Fibroblast of skin of right biceps (primary cell): ENCODE measurements at places on chromosomes 1 and 21.

DNA sequence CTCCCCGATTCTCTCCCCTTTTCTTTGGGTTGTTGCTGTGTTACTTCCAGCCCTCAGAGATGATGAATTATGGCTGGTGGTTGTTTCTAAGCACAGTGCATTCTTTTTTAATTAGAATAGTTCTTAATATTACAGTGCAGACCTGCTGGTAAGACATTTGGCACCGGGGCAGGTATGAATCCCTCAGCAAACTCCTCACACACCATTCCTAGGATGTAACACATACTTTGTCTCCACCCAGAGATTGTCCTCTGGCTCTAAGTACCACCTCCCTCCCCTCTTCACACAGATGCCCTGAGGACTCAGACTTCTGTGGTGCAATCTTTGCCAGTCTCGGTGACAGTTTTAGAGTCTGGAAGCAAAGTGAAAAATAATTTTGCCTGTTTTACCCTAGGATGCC, 143.1 kb downstream of the HLX start:
- peak; percentile 44 for DNase-seq

GRCh38 chr1:241647658-241648057, 4.4 kb upstream of the WDR64 start:
- peak; percentile 86 for DNase-seq

DNA sequence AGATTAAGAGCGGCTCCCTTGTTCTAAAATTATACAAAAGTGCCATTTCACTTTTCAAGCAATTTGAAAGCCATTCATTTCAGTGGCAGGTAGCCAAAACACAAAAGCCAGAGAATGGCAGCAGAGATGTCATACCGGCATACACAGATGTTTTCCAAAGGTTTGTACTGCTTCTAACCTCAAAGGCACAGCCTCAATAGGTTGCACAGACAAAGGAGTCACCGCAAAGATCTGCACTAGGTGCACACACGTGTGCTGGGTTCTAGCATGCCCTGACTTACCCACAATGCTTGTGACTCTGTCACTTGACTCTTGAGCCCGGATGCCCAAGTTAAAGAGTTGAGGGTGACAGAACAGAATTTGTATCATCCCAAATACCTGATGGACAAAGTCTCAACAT, 448.9 kb upstream of the ADGRL2 start:
- DNase-seq: no peak

GRCh38 chr1:205532026-205532898, 27.8 kb downstream of the CDK18 start:
- no peak for DNase-seq

- peak; percentile 14 for DNase-seq
These were observed 20.6 kb upstream of the APOBEC4 start for GRCh38 chr1:183673605-183674323.

- DNase-seq: peak; percentile 40
These were observed 75.0 kb upstream of the MACF1 start for GRCh38 chr1:39129514-39129913.

DNA sequence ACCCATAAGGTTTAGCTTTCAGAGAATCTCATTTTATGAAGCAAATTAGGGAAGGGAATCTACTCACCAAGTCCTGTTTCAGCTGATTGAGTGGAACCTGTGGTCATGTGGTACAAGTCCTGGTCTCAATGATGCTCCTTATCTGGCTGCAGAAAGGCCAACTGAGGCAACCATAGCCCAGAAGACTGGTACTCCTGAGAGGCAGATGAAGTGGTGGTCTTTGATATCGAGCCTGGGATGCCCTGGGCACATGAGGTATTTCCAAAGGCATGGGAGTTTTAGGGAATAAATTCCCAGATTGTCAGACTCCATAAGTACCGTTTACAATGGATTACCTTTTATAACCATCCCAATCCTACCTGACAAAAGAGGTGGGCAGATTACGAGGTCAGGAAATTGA, 3.3 kb downstream of the MX1 start:
- DNase-seq: no peak

DNA sequence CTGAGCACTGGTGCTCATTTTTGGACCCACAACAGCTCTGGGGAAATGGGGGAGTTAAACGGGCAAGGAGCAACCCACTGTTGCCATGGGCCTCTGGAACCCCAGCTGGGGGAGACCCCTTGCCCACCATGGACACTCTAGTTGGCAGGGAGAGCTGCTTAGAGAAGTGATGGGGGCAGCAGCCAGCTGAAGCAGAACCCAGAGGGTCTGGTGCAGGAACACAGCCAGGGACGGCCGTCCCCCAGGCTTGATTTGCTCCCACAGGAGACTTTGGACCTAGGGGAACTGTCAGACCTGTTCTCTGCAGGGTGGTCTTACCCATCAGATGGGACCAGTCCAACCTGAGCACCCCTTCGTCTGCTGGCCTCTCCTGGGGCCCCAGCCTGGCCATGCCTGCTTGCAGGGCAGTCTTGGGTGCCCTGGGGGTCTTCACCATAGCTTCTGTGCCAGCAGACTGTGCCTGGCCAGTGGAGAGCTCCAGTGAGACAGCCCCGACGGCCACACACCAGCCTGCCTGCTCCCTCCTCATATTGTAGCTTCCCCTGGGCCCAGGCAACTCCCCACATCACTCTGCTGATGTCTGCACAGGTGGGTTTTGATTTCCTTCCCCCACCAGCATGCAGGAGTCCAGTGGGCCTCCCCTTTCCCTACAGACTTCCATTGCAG, 11.3 kb downstream of the SPATC1L start:
- DNase-seq: no peak

DNA sequence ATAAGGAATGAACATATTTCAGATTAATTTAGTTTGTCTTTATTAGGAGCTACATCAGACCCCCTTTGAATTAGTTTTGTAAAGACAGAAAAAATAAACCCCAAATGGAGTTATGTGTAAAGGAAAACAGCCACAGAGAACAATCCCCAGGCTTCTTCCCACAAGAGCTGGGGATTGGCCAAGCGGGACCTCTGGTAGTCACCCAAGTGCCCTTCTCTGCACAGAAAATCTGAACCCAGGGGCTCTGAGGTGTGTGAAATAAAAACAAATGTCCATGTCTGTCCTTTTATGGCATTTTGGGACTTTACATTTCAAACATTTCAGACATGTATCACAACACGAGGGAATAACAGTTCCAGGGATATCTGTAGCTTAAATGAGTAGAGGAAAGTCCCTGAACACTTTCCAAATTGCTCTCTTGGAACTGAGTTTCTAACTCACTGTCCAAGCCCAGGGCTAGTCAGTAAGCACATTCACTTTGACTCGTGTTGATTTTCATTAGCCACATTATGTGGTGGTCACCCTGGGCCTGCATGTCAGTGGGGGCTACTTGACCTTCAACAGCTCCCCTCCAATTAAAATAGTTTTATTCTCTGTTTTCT, 22.5 kb downstream of the DPT start:
- no peak for DNase-seq

- peak; percentile 44 for DNase-seq
These were observed 67.5 kb downstream of the CLIC6 start for GRCh38 chr21:34736116-34736874.

GRCh38 chr1:211237579-211237978, 21.6 kb upstream of the RCOR3 start:
- DNase-seq: no peak

DNA sequence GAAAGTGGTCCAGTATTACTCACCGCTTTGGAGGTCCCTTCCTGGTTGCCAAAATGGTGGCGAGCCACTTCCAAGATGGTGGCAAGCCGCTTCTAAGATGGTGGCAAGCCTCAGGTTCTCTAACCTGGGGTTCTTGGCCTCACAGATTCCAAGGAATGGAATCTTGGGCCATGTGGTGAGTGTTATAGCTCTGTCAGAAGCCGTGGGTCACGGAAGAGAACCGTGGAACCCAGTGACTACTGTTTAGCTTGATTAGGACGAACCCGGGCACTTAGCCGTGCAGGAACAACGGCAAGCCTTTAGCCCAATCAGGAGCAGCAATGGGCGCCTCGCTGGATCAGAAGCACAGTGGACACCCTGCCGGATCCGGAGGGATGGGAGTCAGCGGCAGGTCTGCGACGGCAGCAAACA, 356.2 kb upstream of the TMPRSS15 start:
- DNase-seq: no peak

- no peak for DNase-seq
These were observed 28.6 kb downstream of the ZMYND12 start for GRCh38 chr1:42427240-42427639.

- DNase-seq: no peak
These were observed 58.8 kb downstream of the MRPS6 start for GRCh38 chr21:34132202-34132601.

DNA sequence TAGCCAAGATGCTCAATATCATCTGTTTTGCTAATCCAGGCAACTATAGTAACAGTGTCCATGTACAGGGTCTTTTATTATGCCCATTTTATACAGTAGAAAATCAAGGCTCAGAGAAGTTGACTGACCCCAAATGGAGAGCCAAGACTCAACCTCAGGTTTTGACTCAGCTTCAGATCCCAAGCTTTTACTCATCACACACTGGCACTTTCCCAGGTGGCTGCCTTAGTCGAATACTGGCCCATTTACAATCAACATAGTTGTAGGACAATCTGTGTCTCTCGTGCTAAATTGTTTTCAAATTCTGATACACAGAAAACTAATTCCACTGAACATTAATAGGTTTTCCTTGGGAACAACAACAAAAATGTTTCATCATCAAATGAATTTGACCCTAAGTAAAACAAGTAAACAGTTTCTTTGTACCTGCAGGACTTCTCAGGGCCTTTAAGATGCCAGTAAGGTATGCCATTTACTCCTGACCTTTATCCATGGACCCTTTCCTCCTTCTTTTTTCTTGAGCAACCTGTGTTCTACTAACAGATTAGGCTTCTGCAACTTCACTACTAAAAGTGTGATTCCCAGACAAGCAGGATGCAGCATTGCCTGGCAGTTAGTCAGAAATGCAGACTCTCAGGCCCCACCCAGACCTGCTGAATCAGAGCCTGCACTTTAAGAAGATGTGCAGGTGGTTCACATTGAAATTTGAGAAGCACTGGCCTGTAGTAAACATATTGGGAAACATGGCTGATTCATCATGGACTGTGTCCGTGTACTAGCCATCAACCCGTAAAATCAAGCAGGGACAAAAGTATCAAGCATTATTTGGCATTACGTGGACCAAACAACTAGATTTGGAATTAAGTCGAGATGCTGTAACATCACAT, 128.8 kb downstream of the RRAGC start:
- DNase-seq: no peak

GRCh38 chr1:40390857-40391256, 17.3 kb downstream of the SMAP2 start:
- no peak for DNase-seq

DNA sequence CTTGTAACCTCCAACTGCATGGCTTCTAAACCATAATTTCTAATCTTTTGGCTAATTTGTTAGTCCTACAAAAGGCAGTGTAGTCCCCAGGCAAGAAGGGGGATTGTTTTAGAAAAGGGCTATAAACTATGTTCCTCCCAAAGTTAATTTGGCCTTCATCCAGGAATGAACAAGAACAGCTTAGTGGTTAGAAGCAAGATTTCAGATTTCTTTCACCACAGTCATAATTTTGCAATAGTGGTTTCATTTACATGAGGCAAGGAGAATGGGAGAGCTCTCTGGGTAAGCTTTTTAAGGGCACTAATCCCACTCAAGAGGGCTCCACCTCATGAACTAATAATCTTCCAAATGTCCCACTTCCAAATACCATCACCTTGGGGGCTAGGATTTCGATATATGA, 1353.9 kb downstream of the NCAM2 start:
- no peak for DNase-seq

DNA sequence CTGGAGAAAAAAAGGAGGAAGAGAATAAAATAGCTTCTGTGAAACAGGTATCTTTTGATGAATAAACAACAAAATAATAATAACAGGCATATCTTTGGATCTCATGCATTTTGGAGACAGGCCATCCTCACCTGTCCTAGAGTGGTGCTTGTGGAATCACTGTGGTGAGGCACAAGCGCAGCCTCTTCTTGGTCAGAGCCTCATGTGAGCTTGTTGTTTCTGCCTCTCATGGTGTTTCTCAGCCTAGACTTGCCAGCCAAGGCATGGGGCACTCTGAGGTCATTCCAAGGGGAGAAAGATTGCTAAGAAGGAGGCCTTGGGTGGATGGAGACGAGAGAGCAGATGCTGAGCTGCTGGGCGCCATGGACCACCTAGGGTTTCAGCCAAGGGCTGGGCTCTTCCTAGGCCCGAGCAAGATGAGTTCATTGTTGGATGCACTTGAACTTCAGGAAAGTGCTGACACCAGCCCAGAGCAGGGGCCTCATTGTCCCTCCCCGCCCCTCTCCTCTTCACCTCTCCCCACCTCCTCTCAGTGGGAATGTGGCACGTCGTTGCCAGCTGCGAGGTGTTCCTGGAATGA, 49.5 kb downstream of the ATP5PO start:
- no peak for DNase-seq

GRCh38 chr1:62438163-62438562, 1.3 kb downstream of the USP1 start:
- DNase-seq: no peak

DNA sequence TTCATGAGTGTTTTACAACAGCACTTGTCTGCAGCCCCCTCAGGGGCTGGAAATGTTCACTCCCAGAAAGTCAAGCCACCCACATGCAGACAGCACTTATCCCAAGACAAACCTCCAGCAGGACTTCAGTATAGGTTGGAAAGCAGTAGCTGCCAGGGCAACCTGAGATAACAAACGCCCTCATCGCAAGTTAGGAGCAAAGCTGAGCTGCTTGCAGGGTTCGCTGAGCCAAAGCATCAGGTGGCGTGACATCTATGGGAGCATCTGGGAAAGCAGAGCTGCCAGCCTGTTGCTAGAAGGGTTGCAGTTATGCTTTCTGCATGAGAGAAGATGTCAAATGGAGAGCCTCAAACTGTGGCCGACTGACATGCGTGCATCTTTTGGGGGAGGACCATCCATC, 4.2 kb upstream of the STXBP3 start:
- DNase-seq: no peak

- DNase-seq: no peak
These were observed 32.7 kb downstream of the ALG14 start for GRCh38 chr1:95040032-95040525.

- DNase-seq: peak; percentile 51
These were observed 43.6 kb downstream of the EPHB2 start for GRCh38 chr1:22754106-22754768.

DNA sequence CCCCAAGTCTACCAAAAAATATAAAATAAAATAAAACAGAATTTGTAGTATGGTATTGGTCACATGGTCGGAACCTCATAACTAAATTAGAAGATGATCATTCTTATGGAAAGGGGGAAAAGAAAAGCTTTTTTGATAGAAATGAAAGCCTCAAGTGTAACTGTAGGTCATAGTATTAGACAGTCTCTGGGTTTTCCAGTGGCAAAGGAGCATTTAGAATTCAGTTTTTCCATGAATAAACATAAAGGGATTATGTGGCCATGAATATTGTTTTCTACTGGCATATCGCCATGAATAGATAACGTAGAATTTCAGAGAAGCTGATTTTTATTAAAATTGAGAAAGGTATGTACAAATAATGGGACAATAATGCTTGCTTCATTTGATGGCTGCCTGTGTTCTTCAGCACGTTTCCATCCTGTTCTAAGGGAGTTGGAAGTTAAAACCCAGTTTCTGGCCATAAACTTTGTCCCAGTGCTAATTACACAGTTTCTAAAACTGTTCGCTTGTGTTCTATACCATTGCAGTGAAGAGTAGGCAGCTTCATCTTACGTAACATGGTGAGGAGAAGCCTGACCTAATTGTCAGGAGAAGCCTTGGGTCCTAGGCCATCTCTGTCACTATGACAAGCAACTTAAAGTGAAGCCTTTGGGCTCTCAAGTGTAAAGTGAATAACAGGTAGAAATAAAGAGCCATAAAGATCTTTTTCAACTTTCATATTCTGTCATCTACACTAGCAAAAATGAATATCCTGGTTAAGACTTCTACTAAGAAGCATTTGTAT, 70.5 kb upstream of the PGD start:
- no peak for DNase-seq
